ENCODE measurements at places on chromosomes 12 and 14.

- no peak for DNase-seq
Observed at GRCh38 chr14:87824266-87824665, 168.7 kb downstream of the GALC start.

GRCh38 chr12:7061596-7061995 lies 1.1 kb downstream of the C1S start:
- no peak for DNase-seq

- DNase-seq = no peak
Observed at GRCh38 chr12:119620490-119620889, 26.9 kb downstream of the TMEM233 start.

GRCh38 chr14:69992564-69992963 lies 113.3 kb downstream of the SMOC1 start:
- DNase-seq = no peak

GRCh38 chr12:99131751-99132199 lies 486.7 kb downstream of the APAF1 start:
- DNase-seq = no peak

DNA sequence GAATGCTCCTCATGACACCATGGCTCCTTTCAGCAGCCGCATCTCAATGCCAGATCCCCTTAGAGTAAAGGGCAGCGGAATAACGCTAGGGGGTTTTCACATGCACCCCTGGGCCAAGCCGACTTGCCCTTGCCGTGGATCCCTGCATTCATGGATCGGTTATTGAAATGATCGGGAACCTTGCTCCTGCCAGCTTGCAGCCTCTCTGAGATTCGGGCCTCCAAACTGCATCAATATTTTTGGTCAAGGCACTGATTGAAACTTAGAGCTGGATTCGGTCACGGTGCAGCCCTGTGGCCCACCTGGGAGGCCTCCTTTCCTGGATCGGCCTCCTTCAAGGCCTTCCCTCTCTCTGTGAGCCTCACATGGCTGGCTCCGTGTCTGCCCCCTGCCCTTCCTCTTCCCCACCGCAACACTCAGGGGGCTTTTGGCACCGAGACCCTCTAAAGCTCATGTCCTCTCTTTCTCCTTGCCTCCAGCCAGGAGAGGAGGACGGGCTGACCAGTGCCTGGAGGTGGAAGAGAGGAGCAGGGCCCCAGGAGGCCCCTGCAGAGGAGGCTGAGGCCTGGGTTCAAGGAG lies 1.8 kb downstream of the PTPN6 start:
- no peak for DNase-seq

GRCh38 chr14:96205978-96206360 lies 1.3 kb downstream of the BDKRB2 start:
- DNase-seq = no peak

GRCh38 chr12:118237908-118238307 lies 102.0 kb downstream of the PEBP1 start:
- no peak for DNase-seq

- no peak for DNase-seq
Observed at GRCh38 chr12:128637642-128638606, 185.8 kb downstream of the SLC15A4 start.
